8988T (cell line): ENCODE measurements at places on chromosomes 6 and 20.

DNA sequence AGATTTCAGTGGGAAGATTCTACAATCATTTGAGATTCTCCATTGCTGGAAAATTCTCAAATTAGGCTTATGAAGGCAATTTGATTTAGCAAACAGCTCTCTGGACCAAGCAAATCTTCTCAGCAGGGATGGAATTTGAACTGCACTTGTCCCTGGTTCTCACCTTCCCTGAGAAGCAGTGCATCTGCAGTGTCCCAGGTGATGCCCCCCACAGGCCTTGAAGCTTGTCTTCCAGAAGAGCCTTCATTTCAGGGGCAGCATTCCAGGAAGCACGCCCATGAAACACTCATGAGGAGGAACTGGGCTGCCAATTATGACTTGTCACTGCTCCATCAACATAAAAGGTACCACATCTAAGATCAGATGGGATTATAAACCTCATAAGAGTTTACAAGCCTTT lies 82.8 kb upstream of the HDAC2 start:
- no peak for DNase-seq

DNA sequence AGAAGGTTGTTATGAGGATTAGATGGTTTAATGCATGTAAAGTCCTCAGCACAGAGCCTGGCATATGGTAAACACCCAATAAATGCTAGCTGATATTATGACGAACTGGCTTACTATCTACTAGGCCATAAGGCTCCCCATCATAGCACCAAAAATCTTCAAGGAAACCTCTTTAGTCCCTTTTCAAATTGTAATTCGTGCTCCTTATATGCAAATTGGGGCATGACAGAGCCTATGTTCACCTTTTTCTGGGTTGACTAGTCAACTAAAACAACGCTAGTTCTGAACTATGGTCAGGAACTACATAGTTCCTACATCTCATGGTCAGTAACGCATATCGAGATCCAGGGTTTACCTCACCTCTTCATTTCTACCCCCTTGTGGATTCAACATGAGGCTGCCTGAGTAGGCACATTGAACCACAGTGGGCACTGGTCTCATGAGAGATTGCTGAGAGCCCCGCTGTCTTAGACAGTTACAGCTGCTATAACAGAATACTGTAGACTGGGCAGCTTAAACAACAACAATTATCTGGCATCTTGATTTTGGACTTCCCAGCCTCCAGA lies 97.2 kb upstream of the TNFAIP3 start:
- DNase-seq = no peak

DNA sequence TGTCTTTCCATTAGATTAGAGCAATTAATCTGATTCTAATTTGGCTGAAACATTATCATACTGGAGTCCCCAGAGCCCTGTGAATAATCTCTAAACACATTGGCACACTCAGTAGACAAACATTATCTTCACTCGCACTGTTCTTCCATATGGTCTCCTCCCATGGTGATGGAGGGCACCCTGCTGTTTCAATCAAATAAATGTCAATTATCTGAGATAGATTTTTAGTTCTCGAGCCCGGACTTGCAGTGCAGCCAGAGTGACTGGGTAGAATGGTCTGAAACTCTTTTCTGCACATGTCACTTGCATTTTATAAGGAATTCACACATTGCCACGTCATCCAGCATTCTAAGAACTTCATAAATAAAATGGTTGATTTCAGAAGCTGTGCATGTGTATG lies 90.6 kb upstream of the MAP3K7 start:
- no peak for DNase-seq

GRCh38 chr6:117157448-117157847 lies 107.9 kb upstream of the VGLL2 start:
- DNase-seq = no peak

DNA sequence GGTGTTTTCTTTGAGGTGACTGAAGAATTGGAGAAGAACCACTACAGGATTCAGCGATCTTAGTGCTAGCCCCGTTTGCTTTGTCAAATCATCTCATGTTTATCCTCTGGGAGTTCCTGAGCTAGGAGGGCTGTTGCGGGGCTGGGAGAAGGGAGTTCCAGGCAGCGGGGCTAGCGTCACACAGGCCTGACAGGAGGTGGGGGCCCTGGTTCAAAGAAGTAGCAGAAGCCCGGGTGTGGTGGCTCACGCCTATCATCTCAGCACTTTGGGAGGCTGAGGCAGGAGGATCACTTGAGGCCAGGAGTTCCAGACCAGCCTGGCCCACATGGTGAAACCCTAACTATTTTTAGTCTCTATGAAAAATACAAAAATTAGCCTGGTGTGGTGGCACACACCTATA lies 33.2 kb upstream of the SULF2 start:
- DNase-seq = no peak

DNA sequence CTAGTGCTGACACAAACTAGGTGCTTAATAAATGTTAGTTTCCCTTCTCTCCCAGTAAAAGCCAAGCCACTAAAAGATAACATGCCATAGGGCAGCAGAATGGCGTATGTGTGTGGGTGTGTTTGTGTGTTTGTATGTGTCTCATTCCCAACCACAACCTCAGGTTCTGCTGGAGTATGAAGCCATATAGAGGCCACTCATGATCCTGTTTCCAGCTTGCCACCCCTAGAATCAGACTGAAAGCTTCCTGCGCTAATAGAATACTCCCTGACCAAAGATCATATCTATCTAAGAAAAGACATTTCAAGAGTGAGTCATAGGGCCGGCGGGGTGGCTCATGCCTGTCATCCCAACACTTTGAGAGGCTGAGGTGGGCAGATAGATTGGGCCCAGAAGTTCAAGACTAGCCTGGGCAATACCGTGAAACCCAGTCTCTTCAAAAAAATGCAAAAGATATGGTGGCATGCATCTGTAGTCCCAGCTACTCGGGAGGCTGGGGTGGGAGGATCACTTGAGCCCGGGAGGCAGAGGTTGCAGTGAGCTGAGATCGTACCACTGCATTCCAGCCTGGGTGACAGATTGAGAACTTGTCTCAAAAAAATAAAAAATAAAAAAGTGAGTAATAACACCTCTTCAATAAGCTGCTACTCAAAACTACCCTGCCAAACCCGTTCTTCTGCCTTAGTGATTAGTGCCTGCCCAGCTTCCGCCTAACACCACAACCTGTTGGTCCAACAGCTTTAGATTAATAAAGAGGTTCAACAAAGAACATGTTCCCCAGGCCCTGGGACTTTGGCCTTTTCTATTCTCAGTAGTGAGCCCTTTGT lies 11.8 kb upstream of the SNRPC start:
- DNase-seq = no peak

DNA sequence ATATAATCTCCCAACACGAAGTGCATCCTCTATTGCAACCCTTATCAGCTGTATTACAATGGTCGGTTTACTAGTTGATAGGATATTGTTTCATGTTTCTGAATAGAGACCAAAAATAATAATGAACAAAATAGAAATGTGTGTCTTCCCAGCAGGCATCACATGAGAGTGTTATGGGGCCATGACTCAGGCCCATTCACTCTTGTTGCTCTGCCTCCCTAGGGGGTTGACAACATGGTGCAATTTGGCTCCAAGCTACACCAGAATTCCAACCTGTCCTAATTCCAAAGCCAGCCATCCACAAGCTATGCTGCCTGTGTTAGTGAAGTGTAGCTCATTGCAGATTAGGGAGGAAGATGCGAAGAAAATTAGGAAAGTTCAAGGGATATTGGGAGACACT lies 13.1 kb upstream of the SAYSD1 start:
- no peak for DNase-seq

DNA sequence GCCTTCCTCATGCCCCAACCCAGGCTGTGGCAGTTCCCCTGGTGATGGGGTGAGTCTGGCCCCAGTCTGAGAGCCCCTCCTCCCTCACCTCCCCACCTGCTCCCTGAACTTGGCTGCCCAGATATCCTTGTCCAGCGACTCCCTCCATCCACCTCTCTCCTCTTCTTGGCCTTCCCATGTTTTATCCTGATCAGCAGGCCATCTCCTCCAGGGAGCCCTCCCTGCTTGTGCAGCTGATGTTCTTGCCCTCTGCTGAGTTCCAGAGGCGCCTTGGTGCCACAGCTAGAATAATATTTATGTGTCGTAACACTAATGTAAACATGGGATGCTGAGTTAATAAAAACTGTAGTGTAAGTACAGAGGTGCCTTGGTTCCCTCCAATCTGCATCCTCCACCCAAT lies 10.4 kb upstream of the IP6K3 start:
- DNase-seq = no peak

- no peak for DNase-seq
These were observed 96.9 kb upstream of the NT5E start for GRCh38 chr6:85353012-85353411.

GRCh38 chr6:34389034-34389433 lies 3.4 kb downstream of the NUDT3 start:
- DNase-seq = no peak

- peak; percentile 70 for DNase-seq
These were observed at the start of gene MRPL18 for GRCh38 chr6:159790149-159790955. MRPL18 (plus strand) TSS chr6:159790467; CDS start chr6:159790588, 121 bp downstream.

DNA sequence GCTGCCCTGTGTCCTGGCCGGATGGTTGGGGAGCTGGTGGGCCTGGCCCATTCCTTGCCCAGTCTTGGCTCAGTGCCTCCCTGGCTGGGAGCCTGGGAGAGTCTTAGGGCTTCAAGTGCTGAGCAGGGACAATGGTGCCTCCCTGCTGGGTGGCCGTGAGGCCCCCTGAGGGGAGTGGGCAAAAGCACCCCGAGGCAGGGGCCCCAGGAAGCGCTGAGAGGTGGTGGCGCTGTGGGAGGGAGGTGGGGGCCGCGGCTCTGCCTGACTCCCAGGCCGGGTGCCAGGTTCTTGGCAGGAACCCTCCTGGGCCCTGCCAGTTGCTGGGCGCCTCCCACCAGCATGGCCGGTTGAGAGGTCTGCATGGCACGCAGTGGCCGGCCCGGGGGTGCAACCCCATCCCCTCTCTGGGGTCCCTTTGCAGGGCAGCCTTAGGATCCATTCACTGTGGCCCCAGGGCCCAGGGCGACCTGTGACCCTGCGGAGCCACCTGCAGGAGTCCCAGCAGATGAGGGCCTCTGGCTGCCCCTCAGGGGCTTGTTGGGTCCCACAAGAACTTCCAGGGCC lies 9.2 kb upstream of the RPS21 start:
- no peak for DNase-seq

DNA sequence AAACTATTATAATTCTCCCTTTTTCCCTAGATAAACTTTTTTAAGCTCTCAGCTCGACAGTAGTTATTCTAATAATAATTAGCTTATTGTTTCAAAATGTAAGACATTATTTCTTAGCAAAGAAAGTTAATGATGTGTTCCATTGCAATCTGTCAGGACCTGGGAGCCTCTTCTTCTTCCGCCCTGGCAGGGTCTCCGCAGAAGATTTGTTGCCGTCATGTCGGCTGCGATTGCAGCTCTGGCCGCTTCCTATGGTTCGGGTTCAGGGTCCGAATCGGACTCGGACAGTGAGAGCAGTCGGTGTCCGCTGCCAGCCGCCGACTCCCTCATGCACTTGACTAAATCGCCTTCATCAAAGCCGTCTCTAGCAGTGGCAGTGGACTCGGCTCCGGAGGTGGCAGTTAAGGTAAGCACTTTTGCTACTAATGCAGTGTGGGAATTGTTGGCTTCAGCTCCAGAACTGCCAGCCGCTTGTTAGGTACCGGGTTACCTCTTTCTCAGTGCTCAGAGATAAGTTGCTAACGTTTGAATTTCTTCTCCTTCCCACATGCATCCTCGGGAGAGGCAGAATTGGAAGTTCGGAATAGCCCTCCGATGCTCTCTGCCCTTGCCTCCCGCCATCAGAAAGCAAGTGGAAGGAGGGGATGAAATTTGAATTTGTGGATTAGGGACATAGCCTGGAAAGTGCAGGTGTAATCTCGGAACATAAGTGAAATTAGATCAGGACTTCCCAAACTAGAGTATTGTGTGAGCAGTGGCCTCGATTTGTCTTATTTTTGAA lies at the start of gene CDC40:
TSS of gene CDC40 (plus strand) at position 200 of the 781 bp plus-strand sequence. CDS start at position 218, 18 bp downstream.
- peak; percentile 21 for DNase-seq

- no peak for DNase-seq
These were observed 111.2 kb upstream of the MMS22L start for GRCh38 chr6:97394160-97394748.
